Thyroid gland (tissue), 4 donors: ENCODE measurements at places on chromosomes 12 and 14.

DNA sequence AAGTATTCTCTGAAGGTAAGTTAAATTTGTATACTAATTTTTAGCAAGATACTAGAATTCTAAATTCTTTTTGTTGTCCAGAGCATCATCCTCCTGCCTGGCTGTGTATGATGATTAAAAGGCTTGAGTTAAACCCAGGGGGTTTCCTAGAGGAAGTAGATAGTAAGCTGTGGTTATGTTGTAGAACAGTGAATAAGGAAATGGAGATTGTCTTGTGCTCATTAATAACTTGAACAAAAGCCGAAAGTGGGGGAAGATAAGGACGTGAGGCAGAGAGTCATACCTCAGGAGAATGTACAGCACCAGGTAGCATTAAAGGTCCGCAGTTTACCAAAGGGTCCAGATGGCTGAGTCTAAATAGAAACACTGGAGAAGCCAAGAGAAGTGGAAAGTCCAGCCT lies 42.0 kb downstream of the CKB start:
- DNase-seq = no peak

DNA sequence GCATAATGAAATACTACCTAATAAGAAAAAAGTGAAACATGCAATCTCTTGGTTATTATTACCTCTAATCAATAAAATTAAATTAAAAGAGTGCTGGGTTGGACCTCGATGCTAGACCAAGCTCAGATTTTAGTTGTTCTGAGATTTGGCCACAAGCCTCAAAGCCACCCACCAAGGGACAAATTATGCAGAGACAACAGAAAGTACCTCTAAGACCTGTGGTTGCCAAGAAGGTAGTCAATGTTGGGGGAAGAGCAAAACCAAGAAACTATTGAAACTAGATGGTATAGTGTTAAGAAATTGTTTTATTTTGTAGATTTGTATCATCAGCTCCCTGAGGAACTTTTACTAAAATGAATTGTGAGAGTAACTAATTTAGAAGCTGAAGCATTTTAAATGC lies 43.8 kb upstream of the ARID2 start:
- no peak for DNase-seq

DNA sequence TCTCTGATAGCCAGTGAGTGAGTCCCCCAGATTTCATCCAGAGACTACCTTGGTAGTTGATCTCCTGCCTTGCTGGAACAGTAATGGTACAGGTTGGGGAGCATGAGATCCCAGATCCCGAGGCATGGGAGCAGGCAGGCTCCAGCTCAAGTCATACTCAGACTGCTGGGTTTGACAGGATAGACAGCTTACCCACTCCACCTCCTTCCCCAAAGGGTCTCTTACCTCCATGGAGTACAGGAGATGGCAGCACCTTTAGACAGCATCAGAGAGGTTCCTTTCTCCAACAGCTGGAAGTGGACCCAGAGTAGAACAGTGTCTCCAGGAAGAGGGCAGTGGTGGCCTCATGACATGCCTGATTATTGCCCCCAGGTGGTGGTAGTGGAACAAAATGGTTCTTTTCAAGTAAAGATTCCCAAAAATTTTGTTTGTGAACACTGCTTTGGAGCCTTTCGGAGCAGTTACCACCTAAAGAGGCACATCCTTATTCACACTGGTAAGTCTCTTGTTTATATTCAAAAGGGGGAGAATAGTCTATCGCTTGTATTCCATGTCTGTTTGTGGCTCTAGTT lies 4.9 kb upstream of the CSAD start:
- no peak for DNase-seq

DNA sequence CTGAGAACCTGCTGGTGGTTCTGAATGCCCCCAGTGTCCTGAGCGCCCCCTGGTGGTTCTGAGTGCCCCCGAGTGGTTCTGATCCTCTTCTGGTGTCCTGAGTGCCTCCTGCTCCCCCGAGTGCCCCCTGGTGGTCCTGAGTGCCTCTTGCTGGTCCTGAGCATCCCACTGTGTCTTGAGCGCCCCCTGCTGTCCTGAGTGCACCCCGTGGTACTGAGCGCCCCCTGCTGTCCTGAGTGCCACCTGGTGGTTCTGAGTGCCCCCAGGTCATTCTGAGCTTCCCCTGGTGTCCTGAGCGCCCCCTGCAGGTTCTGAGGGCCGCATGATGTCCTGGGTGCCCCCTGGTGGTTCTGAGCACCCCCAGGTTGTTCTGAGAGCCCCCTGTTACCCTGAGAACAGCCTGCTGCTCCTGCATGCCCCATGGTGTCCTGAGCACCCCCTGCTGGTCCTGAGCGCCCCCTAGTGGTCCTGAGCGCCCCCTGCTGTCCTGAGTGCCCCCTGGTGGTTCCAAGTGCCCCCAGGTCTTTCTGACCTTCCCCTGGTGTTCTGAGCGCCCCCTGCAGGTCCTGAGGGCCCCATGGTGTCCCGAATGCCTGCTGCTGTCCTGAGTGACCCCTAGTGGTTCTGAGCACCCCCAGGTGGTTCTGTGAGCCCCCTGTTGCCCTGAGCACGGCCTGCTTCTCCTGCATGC lies 1165.4 kb downstream of the TMEM121 start:
- DNase-seq = no peak

- DNase-seq = no peak
These were observed 1158.8 kb downstream of the AACS start for GRCh38 chr12:126224032-126224431.

- no peak for DNase-seq
These were observed 623.1 kb upstream of the LRFN5 start for GRCh38 chr14:40983604-40984003.

GRCh38 chr12:72133497-72134055 lies 138.6 kb upstream of the TRHDE start:
- DNase-seq = no peak

DNA sequence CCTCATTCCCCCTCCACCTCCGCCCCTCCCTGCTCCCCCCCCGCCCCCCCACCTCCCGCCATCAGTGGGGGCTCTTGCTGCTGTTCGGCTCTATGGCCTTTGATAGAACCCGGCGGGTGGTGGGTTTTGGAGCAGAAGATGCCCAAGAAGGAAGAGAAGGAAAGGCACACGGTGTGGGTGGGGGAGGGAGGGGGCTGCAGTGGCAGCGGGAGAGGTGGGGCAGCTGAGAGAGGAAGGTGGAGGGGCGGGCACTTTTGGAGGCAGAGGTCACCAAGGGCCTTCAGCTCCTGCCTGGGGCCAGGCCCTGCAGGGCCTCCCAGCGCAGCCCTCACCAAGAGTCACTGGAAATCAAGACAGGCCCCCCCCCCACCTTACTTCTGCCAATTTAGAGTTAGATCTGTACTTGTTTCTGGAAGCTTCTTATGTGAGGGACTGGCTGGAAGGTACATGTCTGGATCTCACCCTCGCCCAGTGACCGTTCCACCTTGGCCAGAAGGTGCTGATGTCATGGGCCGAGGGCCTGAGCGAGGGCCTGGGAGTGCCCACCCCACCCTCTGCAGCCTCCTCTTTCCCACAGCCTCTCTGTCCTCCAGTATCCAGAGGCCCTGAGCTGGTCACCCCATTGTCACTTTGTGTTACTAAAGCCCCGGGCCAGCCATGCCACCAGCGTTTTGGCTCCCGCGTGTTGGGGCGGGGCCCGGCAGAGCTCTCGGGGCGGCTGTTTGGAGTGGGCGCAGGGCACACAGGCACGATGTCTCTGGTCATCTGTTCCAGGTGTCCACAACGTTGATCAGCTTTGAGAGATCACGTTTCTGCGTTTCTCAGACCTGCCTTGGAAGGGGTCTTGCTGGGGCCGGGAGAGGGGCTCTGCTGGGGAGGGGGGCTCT lies 153.9 kb downstream of the KIF26A start:
- DNase-seq = no peak
